ENCODE measurements at places on chromosomes 5 and 9. TPM values are rescaled to one million over a fixed set of nuclear protein-coding genes. Genes with fewer than 3 reads are reported as not detected.
A peak's percentile ranks its signal among the peaks of the same experiment; 100 is the strongest.

HAPLN1 gene
- 1.6 TPM for total RNA-seq

EQTN gene
- 1.4 TPM for total RNA-seq

IZUMO3 gene
- total RNA-seq = not detected

CTNND2 gene
- 1.4 TPM for total RNA-seq

HMCN2 gene
- total RNA-seq = 20.7 TPM

PCDHB10 gene
- total RNA-seq = 1.8 TPM

SH2D3C gene
- total RNA-seq = 5.7 TPM

DNA sequence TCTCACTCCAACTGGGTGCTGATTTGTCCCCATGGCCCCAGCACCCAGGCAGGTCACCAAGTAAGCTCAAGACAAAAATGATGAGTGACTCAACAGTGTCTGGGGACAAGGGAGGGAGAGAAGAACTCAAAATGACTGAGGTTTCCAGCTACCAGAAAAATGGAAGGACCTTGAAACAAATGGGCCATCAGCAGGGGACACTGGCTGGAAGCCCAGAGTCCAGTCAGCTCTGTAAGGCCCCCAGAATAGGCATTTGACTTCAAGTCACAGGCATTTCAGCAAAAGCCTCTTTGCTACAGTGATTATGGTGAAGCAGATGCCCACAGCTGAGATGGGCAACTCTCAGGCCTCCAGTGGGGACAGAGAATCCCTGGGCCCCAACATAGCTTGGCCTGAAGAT, 139.0 kb upstream of the GABRP start:
- DNase-seq = no peak

- no peak for DNase-seq
Observed at GRCh38 chr9:134396825-134397224, 70.6 kb downstream of the RXRA start.

DNA sequence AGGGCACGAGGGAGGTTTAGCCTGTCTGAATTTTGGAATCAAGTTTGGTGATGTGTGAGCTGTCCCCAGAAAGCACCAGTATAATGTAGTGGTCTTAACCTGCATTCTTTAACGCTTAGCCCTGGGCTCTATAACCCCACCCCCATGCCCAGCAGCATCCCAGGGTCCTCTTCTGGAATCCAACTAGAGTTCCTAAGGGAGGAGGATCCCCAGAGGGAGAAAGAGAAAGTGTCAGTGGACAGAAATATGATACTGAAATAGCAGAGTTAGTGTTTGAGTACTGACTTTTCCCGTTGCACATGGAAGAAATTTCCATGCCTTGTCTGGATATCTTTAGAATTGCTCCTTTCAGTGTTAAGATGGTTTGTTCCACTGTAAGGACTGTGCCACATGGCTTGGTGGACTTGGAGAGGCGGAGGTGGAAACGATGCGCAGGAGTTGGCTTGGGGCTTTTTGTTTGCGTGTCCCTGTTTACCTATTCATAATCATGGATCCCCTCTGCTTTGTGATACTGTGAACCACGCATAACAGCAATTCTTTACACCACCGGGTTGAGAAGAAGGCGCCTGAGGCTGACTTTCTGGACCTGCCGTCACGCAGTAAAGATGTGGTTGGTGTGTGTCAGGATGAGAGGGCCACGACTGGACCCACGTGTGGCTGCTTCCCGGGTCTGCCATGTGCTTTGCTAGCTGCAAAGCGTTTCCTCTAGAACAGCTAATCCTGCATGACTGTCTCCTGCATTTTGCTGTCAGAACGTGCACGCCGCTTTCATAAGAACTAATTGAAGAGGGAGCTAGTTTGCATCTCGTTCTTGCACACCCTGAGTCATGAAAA, 142.3 kb downstream of the SMARCA2 start:
- DNase-seq = peak; percentile 47

DNA sequence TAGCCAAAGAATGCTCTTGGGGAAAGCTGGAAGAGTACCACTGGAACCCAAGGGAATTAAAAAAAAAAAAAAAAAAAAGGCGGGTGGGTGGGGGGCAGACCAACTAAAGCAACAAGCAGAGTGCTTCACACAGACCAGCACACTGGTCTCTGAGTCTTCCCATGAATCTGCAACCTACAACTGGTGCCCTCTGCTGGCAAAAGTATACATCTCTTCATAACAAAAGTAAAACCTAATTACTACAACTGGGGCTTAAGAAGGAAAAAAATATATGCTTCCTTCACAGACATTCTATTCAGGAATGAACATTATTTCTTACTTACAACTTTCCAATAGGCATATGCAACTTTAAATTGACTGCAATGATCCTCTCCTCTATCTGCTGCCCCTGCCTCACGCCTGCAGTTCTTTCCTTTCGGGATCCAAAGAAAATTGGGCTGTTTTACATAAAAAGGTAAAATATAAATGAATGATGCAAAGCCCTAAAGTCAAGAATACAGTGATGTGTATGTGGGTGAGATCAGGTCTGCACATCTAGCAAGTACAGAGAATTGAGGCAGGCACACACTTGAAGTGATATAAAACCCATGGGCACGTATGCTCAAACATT, 7.2 kb upstream of the KLHL3 start:
- DNase-seq = peak; percentile 6

- DNase-seq = no peak
Observed at GRCh38 chr5:133611357-133612248, 738 bp downstream of the FSTL4 start.

GRCh38 chr5:149125386-149125891, 15.9 kb upstream of the ABLIM3 start:
- no peak for DNase-seq

DNA sequence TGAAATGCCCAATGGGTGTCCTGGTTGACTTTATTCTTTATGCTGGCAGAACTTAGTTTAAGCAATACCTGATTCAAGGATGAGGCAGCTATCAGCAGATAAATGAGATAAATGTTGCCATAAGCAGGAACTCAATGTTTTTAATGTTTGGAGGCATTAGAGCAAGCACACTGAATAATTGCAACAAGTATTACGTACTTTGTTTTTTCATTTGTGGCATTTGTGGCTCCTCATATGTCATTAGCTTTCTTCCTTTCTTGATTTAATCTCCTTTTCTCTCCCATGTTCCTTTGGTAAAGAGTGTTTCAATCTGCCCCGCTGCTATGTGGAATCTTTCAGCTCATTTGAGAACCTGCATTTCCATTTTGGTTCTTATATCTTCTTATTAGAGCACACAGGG, 6.4 kb upstream of the NR3C1 start:
- no peak for DNase-seq

- no peak for DNase-seq
Observed at GRCh38 chr5:5799826-5800225, 377.3 kb downstream of the ICE1 start.
